ENCODE measurements at places on chromosomes 16 and 17. TPM values are rescaled to one million over a fixed set of nuclear protein-coding genes. Genes with fewer than 3 reads are reported as not detected.

Gene KRTAP4-9
- total RNA-seq, result not detected

Gene RAMP2
- total RNA-seq, result not detected

Gene IRX5
- 1.9 TPM for total RNA-seq

Gene MGRN1
- total RNA-seq, result 28.2 TPM

Gene KCNJ18
- not detected for total RNA-seq

Gene ACSM3
- total RNA-seq, result 1.00 TPM

Gene PMP22
- 53.0 TPM for total RNA-seq

Gene ARMC7
- 6.0 TPM for total RNA-seq

Gene SECTM1
- total RNA-seq, result 1.6 TPM

Gene PPP1R27
- not detected for total RNA-seq
